ENCODE measurements at places on chromosomes 1 and 21.

DNA sequence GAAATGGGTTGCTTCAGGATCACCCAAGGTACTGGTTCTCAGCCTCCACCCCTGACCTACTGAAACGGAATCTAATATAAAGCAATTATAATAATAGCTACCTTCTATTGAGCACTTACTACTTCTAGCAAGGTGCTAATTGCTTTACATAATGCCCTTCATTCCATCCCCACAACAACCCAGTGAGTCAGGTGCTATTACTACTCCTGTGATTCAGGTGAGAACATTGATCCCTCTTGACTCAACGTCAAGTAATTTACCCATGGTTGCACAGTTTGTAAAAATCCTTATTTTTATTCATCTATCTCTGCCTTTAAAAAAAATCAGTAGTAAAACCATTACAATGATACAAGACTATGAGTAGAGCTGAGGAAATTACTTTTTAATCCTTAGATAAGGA, 85.2 kb downstream of the UCHL5 start:
- DNase-seq, result no peak
- H3K27ac ChIP-seq, result no peak overlapping the region

GRCh38 chr1:3657096-3657475, 4.8 kb downstream of the TP73 start:
- no peak overlapping the region for H3K4me3 ChIP-seq
- H3K27ac ChIP-seq, result no peak overlapping the region
- no peak for DNase-seq
- H3K4me1 ChIP-seq, result 0 out of 2 replicates have a peak, but pooled peaks cover 5% of the 10 kb centered on the region

DNA sequence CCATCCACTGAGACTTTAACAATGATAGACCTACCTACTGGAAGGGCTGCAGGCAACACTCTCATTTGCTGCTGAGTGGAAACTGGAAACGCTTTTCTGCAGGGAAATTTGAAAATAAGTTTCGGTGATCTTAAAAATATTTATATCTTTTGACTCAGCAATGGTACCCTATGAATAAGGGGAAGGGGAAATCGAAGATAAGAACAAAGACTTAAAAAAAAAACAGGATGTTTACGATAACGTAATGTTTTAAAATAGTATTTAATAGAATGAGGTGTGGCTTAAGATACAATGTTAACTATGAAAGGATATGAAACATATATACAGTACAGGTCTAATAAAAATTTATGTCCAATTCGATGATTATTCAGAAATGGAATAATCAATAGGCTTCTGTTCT, 34.8 kb upstream of the CSF1 start:
- peak overlapping the region; percentile 29 for H3K27ac ChIP-seq
- H3K4me1 ChIP-seq, result peaks cover 24% of the 10 kb centered on the region
- no peak for DNase-seq
- H3K27me3 ChIP-seq, result no peaks in the 10 kb centered on the region
- H3K36me3 ChIP-seq, result no peaks in the 10 kb centered on the region

DNA sequence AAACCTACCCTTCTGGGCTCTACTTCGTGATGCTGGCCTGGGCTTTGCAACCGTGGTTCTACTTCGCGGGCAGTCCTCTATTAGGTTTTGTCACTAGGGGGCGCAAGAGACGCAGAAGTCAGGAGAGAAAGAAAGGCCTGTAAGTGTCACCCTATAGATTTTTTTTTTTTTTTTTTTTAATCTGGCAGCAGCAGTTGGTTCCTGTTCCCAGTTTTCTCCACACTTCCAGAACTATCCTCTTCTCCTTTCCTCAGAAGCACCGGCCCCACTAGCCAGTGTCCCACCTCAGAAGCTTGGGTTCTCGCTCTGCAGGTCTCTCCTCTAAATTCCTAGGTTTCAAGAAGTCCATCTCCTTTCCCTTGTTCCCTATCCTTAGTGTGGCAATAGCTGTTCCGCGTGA, 9.1 kb upstream of the LCE2D start:
- no peaks in the 10 kb centered on the region for H3K4me1 ChIP-seq
- H3K27me3 ChIP-seq, result no peaks in the 10 kb centered on the region
- no peaks in the 10 kb centered on the region for H3K36me3 ChIP-seq

DNA sequence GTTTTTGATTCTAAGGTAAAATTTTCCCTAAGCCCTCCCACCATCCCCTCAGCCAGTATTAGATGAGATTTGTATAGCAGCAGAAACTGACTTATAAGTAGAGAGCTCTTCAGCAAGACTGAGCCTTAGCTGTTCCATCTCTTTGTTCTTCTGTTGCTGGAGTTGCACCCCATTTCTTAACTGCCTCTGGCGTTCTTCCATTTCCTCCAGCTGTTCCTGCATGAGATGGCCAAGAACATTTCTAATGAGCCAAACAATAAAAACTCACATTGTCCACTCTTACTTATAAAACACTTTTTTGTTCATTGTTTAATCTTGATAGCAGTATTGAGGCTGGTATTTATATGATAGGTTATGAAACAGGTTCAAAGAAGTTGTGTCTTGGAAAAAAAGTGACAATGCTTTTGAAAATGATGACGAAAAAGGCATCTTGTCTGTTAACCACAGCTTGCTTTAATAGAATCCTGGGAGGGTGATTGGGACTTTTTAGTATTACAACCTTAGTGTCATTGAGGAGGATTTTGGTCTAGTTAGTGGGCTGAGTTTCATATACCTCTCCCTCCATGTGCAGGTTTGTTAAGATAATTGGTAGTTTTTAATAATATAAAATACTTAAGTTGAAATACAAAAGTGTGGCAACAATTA, 18.3 kb downstream of the SYNC start:
- no peaks in the 10 kb centered on the region for H3K4me1 ChIP-seq
- H3K27ac ChIP-seq, result no peak overlapping the region
- no peaks in the 10 kb centered on the region for H3K36me3 ChIP-seq
- H3K4me3 ChIP-seq, result no peak overlapping the region

GRCh38 chr1:3457910-3458883, 3.7 kb downstream of the ARHGEF16 start:
- no peak overlapping the region for H3K4me3 ChIP-seq
- no peaks in the 10 kb centered on the region for H3K27me3 ChIP-seq
- peaks cover 75% of the 10 kb centered on the region for H3K4me1 ChIP-seq
- no peak for DNase-seq
- no peaks in the 10 kb centered on the region for H3K36me3 ChIP-seq
- peak overlapping the region; percentile 97 for H3K27ac ChIP-seq

DNA sequence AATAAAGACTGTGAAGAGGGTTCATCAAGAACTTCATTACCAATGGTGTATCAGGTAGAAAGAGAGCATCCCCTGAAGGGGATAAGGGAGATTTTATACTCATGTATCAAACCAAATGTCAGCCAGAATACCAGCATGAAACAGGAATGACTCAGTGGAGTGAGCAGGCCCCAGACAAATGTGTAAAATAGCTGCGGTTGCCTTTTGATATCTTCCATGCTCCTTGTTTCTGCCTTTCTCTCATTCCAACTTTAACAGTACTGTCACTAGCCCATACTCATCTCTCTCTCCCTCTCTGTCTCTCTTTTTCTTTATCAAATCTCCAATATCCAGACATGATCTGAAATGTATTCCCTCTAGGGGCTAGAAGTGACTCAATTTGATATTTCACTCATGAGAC, 47.8 kb downstream of the GPR88 start:
- no peak for DNase-seq
- H3K4me1 ChIP-seq, result peaks cover 12% of the 10 kb centered on the region
- H3K4me3 ChIP-seq, result no peak overlapping the region
- no peak overlapping the region for H3K27ac ChIP-seq
- no peaks in the 10 kb centered on the region for H3K36me3 ChIP-seq

GRCh38 chr1:24142546-24143534, at the start of gene IL22RA1:
IL22RA1 (minus strand) TSS chr1:24143140; CDS start chr1:24143082, 58 bp downstream.
- H3K36me3 ChIP-seq, result no peaks in the 10 kb centered on the region
- H3K27me3 ChIP-seq, result no peaks in the 10 kb centered on the region
- peak; percentile 34 for DNase-seq
- H3K27ac ChIP-seq, result peak within 1 kb of the TSS; percentile 42
- H3K4me3 ChIP-seq, result peak within 1 kb of the TSS; percentile 26
- peaks cover 14% of the 10 kb centered on the region for H3K4me1 ChIP-seq

DNA sequence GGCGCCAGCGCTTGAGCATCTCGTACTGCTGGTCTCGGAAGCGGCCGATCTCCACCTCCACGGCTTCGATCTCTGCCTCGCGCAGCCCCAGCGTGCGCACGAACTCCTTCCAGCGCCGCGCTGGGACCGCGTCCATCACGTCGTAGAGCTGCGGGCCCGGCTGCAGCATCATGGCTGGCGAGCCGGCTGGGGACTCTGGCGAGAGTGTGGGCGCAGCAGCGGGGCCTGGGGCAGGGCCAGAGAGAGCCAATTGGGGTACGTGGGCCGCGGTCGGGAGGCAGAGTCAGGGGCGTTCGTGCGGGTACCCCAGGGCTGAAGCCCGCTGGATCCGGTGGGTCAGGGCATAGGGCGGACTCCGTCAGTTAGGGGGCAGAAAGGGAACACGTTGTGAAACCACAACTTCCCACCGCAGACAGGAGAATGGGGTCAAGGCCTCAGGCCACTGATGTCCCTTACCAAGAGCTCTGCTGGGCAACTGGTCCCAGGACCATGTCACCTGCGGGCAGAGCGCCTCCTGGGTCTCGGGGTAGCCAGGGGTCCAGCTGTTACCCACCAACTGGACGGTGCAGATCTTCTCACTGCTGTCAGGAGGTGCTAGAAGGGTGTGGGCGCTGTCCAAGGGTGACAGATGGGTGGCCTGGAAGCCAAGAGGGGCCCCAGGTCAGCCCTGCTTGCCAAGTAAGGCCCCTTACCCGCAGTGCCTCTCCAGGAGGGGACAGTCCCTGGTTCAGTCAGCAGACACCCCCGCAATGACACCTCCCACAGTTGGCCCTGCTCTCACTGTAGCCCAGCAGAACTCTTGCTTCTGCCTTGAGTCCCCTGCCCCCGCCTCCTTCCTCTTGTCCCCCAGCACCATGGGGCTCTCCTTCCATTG, 4.2 kb downstream of the TNFRSF25 start:
- no peaks in the 10 kb centered on the region for H3K27me3 ChIP-seq
- H3K4me3 ChIP-seq, result no peak overlapping the region
- peaks cover 1% of the 10 kb centered on the region for H3K36me3 ChIP-seq
- H3K27ac ChIP-seq, result no peak overlapping the region
- no peak for DNase-seq
- H3K4me1 ChIP-seq, result no peaks in the 10 kb centered on the region

- H3K27me3 ChIP-seq, result no peaks in the 10 kb centered on the region
- no peaks in the 10 kb centered on the region for H3K4me1 ChIP-seq
- no peak overlapping the region for H3K27ac ChIP-seq
- peak; percentile 47 for DNase-seq
- H3K4me3 ChIP-seq, result no peak overlapping the region
Measured at GRCh38 chr1:100463791-100464424, 74.0 kb upstream of the GPR88 start.

GRCh38 chr21:34526618-34527290, 14.7 kb upstream of the KCNE1 start:
- DNase-seq, result peak; percentile 91
- H3K27ac ChIP-seq, result peak overlapping the region; percentile 91
- H3K4me1 ChIP-seq, result peaks cover 33% of the 10 kb centered on the region
- H3K4me3 ChIP-seq, result peak overlapping the region; percentile 29
- H3K36me3 ChIP-seq, result no peaks in the 10 kb centered on the region
- H3K27me3 ChIP-seq, result no peaks in the 10 kb centered on the region

GRCh38 chr1:23452011-23452411, 27.5 kb upstream of the TCEA3 start:
- no peak for DNase-seq
- no peaks in the 10 kb centered on the region for H3K4me1 ChIP-seq
- H3K4me3 ChIP-seq, result no peak overlapping the region
- no peak overlapping the region for H3K27ac ChIP-seq
